ENCODE measurements at places on chromosomes 6 and 20.

DNA sequence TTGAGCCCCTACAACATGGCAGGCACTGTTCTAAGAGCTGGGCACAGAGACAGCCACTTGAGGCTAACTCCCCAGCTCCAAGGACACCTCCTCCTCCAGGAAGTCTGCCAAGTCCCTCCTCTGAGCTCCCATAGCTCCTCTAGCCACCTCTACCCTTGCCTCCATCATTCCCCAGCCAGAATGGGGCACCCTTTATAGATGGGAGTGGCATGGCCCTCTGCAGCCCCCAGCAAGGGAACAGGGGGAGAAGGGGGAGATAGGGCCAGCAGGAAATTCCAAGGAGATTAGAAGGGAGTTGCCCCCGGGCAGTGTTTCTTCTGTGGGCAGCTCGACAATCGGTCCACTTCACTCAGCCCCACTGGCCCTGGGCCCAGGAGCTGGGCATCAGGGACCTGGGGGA, 19.7 kb upstream of the TLDC2 start:
- no peak for DNase-seq

DNA sequence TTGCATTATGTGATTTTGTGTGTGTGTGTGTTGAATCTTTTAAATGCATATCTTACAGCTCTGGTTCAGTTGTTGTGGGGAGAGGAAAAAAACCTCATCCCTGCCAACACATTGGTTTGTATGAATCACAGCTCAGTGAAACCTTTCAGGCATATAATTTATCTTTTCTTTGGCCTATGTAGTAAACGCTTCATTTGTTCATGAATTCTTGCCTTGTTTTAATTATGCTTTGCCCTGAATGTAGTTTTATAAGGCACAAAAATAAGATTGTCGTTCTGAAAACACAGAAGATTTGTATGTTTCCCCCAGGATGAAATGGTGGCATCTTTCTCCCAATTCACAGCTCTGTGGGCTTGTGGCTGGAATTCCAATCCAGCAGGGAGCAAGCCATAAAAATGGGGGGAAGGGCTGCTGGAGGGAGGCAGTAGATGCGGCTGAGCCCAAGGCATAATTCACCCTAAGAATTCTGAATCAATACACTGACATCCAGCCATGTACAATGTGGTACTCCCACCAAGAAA, 45.1 kb downstream of the BCAS1 start:
- DNase-seq: no peak

DNA sequence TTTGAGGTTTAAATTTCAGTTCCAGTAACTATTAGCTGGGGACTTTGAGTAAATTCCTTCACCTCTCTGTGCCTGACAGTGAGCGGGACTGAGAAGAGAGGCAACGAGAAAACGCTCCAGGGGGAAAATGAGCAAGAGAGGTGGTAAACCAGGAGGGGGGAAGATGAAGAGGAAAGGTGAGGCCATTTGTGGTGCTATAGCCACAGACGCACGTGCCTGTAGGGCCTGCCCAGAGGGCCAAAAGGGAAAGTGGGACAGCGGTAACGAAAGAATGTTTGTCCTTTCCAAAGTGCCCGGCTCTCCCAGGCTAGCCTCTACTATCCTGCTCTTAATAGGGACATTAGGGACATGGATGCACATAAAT, 99.2 kb downstream of the BMP7 start:
- DNase-seq: no peak

DNA sequence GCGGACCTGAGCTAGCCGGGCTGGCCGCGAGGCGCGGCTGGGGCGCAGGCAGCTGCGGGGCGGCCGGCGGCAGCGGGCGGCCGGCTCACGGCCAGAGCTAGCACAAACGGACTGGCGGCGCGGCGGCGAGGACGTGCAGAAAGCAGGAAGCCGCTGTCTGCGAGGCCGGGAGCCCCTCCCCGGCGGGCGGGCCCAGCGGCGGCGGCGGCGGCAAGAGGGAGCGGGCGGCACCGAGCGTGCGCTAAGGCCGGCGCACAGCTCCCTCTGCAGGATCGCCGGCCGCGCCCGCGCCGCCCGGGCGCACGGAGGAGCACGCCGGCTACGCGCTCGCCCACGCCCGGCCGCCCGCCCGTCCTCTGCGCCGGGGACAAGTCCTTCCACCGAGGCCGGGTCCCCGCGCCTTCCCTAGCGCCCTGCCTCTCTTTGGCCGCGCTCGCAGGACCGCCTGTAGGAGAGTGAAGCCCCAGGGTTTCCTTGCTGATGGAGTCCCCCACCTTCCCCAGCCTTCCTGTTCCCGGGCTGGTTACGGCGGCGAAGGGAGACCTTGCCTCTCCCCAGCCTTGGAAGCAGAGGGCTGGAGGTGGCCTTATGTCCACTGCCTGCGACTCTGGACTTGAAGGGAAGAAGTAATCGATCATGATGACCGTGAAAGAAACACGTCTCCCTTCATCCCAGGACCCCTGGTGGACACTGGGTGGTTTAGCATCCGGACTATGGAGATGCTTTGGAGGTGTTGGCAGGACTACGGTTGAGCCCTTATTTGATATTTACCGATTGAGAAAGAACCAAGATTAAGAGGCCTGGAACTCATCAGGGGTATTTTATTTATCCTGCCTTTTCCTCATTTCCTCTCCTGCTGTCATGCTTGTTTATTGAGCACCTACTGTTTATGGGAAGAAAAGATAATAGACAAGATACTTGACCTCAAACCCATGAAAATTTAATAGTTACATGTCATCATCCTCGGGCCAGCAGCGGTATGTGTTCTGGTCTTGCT, at the start of gene PREP:
Gene PREP (minus strand): TSS at position 144 of the 997 bp plus-strand sequence. CDS start 191 bp downstream, outside the sequence.
- DNase-seq: peak; percentile 51

- DNase-seq: no peak
These were observed 92.8 kb upstream of the RNF217 start for GRCh38 chr6:124869416-124869815.

DNA sequence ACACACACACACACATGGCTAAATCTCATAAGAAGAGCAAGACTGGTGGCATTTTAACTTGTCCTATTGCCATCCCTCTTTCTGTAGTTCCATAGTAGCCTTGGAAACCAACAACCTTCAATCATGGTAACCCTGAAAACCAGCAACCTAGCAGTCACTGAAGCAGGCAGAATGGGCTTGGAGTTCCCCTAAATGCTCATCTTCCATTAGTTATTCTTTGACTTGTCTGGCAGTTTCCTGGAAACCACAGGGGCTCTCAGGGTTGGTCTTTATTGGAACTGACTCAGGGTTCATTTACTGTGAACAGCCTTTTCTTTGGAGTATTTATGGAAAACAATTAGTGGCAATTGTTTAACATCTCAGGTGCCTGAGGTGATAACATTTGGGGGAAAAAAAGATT, 19.4 kb upstream of the BRPF3 start:
- DNase-seq: no peak

GRCh38 chr6:110358553-110359160, 508 bp upstream of the METTL24 start:
- DNase-seq: no peak

- DNase-seq: no peak
These were observed 665.7 kb upstream of the GJE1 start for GRCh38 chr6:141467041-141467440.

GRCh38 chr20:23200914-23201313, 114.8 kb upstream of the CD93 start:
- DNase-seq: no peak

GRCh38 chr6:13006578-13007300, 290.2 kb downstream of the PHACTR1 start:
- no peak for DNase-seq

DNA sequence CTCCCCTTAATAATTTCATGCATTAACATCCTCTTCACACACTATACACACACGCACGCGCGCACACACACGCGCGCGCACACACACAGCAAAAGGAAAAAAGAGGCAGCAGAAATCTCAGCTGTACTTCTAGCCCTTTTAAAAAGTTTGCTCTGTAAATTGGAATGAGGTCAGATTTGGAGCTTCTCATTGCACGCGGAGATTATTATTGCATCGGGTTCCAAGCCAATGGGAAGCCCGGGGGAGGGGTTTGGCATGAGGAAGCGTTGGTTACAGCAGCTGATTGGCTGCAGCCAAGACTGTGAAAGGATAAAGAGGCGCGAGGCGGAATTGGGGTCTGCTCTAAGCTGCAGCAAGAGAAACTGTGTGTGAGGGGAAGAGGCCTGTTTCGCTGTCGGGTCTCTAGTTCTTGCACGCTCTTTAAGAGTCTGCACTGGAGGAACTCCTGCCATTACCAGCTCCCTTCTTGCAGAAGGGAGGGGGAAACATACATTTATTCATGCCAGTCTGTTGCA, at the start of gene SOX4:
Gene SOX4 (plus strand): TSS at position 340 of the 515 bp plus-strand sequence. CDS start 784 bp downstream, outside the sequence.
- DNase-seq: peak; percentile 89

- peak; percentile 56 for DNase-seq
These were observed 1.6 kb downstream of the ZBTB2 start for GRCh38 chr6:151389618-151390275.

- no peak for DNase-seq
These were observed 244.7 kb downstream of the PTPRK start for GRCh38 chr6:128275681-128276080.

- DNase-seq: no peak
These were observed 62.7 kb upstream of the BMP5 start for GRCh38 chr6:55937951-55938690.

DNA sequence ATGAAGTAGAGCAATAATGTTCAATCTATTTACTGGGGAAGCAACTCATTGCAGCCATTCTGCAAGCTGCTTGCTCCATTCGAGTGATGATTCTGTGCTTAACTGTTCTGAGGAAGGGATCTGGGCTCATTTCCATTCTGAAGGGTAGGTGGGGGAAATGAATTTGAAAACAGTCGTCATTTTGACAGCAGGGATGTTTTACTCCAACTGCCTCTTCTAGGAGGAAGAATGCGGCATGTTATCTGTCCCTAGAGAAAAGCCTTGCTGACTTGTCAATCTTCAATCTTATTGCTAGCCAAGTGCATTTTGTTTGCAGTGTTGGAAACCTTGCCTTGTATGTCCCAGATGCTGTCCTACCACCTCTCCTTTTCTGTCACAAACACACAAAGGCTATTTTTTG, 105.9 kb downstream of the PRDM13 start:
- DNase-seq: no peak

DNA sequence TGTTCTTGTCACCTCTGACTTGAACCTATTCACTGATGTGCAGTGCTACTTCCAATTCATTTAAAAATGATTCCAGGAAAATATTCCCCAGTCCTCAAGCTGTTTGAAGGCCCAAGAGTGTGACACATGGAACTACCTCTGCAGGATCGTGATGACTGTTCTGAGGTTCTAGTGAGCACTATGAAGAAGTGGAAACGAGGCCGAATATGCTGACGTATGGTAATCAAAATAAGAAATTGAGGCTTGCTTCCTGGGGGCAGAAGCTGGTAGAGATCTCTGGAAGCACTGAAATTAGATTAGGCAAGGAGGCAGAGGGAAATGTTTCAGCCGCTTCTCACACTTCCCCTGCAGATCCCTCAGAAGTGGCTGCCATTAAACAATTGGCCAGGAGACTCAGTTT, 15.7 kb downstream of the TMEM242 start:
- DNase-seq: no peak

DNA sequence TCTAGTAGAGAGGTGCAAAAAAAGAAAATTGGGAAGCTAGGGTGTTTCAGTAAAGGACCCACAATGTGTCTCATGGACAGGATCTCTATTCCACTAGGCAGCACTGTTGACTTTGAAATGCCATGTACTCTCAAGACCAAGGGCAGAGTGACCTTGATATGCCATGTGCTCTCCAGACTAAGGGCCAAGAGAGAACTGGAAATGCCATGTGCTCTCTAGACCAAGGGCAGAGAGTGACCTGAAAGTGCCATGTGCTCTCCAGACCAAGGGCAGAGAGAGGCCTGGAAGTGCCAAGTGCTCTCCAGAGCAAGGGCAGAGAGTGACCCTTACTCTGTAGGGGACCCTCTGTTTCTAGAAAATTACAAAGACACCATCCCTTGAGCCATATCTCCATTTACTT, 49.3 kb upstream of the HTR1B start:
- no peak for DNase-seq

DNA sequence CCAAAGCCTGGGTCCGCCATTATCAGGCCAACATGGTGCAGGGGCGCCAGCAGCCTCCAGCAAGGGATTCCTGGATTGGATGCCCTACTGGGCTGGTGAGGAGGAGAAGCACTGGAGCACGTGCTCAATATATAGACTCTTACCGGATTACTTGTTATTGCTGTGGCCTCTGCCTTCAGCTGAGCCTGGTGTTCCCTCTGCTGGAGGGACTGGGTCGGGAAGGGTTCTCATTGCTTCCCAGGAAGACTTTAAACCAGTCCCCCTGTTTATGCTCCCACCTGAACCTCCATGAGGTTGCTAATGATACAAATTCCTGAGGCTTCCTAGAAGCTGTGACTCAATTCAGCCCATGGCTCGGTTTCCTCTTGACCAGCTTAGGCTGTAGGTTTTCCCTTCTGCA, 186.7 kb upstream of the ARID1B start:
- no peak for DNase-seq

DNA sequence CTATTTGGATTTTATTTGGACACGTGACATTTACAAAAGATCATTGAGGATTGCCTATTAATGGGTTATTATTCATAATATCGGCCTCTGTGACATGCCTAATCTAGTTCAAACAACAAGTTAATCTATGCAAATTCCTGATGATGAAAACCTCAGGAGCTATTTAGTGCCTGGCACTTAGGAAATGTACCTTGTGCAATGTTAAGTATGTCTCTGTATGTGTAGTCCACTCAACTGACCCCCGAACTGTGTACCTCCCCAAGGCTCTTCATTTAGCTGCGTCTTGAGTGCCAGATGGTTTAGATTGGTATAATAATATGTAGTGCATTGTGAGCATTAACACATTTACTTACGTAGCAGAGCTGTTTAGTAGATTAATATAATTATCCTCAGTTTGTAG, 6.9 kb downstream of the LAMA2 start:
- DNase-seq: no peak

GRCh38 chr6:88301888-88302768, 136.0 kb upstream of the CNR1 start:
- no peak for DNase-seq

- peak; percentile 85 for DNase-seq
These were observed 182.5 kb downstream of the MAFB start for GRCh38 chr20:40506537-40506939.

DNA sequence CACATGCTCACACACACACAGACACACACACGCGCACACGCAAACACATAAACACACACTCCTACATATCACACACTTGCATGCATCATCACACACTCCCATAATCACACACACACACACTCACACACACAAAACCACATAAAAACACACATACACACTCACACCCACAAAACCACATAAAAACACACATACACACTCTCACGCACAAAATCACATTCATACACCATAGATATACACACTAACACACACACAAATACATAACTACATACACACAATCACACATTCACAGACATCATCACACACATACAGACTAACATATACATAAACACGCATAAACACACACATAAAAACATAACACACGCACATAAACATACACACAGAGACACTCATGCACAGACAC, 57.8 kb upstream of the QKI start:
- no peak for DNase-seq

Measured in HS-27A (cell line).